T47D (cell line): ENCODE measurements at places on chromosomes 6 and 20.

- DNase-seq = no peak
These were observed 40.5 kb downstream of the RNGTT start for GRCh38 chr6:88922775-88923548.

- DNase-seq = no peak
These were observed 52.9 kb downstream of the ZBTB9 start for GRCh38 chr6:33507261-33507660.

- no peak for DNase-seq
These were observed 47.2 kb downstream of the QKI start for GRCh38 chr6:163461696-163462095.

DNA sequence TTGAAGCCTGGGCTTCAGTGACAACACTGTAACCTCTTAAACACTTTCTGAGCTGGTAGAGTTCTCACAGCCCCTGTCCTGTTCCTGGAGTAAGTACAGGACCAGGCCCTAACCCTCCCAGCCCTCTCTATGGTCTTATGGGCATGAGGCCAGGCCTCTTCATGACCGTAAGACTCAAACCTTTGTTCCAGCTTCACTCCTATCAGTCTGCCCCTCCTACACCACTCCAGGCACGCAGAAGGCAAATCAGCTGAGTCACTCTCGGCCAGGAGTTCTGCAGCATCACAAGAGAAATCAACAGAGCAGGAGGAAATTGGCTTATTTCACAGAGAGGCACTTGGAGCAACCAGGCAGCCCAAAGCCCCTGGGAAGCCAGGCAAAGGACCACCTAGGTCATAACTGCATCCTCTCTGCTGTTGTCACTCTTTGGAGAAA, 25.3 kb upstream of the CHD6 start:
- DNase-seq = no peak

DNA sequence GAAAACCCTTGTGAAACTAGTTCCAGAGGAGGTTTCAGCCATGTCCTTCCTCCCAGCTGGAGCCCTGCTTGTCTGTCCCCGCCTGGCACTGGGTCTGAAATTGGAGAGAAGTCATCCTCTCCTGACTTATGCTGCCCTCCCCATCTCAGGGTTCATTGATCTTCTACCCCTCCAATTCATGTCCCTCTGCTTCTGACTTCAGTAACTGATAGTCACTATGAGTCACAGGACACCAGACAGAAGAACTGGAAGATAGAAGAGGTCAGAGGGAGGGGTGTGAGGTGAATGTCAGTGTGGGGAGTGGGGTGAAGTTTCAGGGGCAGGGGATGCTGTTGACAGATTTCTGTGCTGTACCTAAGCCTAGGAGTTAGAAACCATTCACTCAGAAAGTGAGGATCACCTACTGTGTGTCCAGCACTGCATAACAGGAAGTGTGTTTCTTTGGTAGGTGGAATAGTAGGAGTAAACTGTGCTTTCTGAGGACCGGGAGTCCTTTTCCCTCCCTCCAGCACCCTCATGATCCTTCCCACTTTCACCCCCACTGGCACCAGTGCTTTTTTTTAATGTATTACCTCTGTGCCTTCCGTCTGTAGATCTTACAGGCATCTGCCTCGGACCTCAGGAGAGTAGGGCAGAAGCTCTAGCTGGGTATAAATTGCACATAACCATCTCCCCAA, 627 bp upstream of the RPP21 start:
- peak; percentile 17 for DNase-seq
